ENCODE measurements at places on chromosomes 16 and 17.
A peak's percentile ranks its signal among the peaks of the same experiment; 100 is the strongest.

DNA sequence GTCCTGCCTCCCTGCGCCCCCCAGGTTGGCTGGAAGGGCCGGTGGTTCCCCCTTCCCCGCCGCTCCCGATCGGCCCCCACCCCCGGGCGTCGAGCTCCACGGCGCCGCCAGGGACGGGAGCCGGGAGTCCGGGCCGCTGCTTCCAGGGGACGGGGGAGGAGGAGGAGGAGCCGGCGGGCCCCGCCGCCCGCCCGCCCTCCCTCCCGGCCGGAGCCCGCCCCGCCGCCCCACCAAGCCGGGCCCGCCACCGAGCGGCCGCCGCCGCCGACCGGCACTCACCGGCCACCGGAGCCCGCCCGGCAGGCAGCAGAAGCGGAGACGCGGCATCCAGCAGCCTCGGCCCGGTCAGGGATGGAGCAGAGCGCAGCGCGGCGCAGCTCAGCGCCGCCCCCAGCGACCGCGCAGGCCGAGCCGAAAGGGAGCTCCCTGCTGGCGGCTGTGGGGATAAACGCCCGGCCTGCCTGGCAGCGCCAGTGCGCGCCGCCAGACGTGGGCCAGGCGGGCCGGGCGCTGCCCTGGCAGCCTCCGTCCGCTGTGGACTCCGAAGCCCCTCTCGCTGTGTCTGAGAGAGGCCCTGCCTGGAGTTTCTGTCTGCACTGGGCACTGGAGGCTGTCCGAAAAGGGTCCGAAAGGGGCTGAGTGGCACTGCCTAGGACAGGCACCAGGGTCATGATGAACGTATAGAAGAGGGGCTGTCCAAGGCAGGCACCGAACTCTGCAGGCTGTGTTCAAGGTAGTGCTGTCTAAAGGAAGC lies at the start of gene MYO18A:
Gene MYO18A, minus strand, starts transcription at position 365 of the 754 bp plus-strand sequence. CDS start 13,458 bp downstream, outside the sequence.
- H3K4me1 ChIP-seq, result peaks cover 56% of the 10 kb centered on the region
- no peaks in the 10 kb centered on the region for H3K36me3 ChIP-seq
- H3K27ac ChIP-seq, result peak within 1 kb of the TSS; percentile 88
- no peaks in the 10 kb centered on the region for H3K27me3 ChIP-seq
- DNase-seq, result no peak

GRCh38 chr16:69443927-69444631 lies 19.7 kb downstream of the CYB5B start:
- H3K4me3 ChIP-seq, result peak overlapping the region; percentile 37
- H3K27me3 ChIP-seq, result no peaks in the 10 kb centered on the region
- DNase-seq, result no peak
- H3K27ac ChIP-seq, result peak overlapping the region; percentile 73
- peaks cover 4% of the 10 kb centered on the region for H3K36me3 ChIP-seq

- no peak overlapping the region for H3K4me3 ChIP-seq
- DNase-seq, result no peak
- H3K36me3 ChIP-seq, result peaks cover 11% of the 10 kb centered on the region
- peak overlapping the region; percentile 11 for H3K27ac ChIP-seq
Observed at GRCh38 chr17:31216031-31216751, 80.8 kb downstream of the OMG start.

GRCh38 chr16:6193718-6194117 lies 1096.1 kb upstream of the EEF2KMT start:
- no peak overlapping the region for H3K27ac ChIP-seq
- H3K36me3 ChIP-seq, result no peaks in the 10 kb centered on the region
- no peak for DNase-seq
- no peaks in the 10 kb centered on the region for H3K4me1 ChIP-seq
- no peaks in the 10 kb centered on the region for H3K27me3 ChIP-seq
- H3K4me3 ChIP-seq, result no peak overlapping the region

DNA sequence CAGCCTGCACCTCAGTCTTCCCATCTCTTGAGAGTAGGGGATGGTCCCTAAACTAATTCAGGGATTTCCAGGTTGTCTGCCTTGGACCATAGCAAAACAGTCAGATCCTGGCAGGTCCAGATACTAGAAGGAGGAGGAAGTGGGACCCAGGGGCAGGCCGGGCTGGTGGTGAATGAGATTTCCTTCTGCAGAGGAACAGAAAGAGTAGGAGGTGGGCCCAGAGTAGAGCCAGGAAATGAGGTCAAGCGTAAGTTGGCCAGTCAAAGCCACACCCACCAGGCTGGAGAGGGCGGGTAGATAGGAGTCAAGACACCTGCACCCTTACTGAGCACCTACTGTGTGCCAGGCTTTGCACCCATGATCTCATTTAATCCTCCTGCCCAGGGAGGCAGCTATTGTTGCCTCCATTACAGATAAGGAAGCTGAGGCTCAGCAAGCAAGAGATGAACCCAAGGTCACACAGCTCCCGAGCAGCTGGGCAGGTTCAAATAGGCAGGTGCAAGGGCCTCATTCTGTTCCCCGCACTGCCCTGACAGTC lies 2.6 kb downstream of the CDH5 start:
- H3K4me1 ChIP-seq, result peaks cover 48% of the 10 kb centered on the region
- H3K27ac ChIP-seq, result peak overlapping the region; percentile 76
- peak overlapping the region; percentile 45 for H3K4me3 ChIP-seq
- DNase-seq, result no peak
- no peaks in the 10 kb centered on the region for H3K27me3 ChIP-seq

- DNase-seq, result no peak
- H3K4me3 ChIP-seq, result no peak overlapping the region
- peaks cover 26% of the 10 kb centered on the region for H3K4me1 ChIP-seq
- no peaks in the 10 kb centered on the region for H3K27me3 ChIP-seq
Observed at GRCh38 chr16:57264381-57264780, 19.3 kb downstream of the ARL2BP start.

Measured in esophagus muscularis mucosa (tissue), 4 donors.